ENCODE measurements at places on chromosomes 6 and 20. TPM values are rescaled to one million over a fixed set of nuclear protein-coding genes. Genes with fewer than 3 reads are reported as not detected.

ZNF334 gene
- not detected for polyA plus RNA-seq

TAP2 gene
- polyA plus RNA-seq = 16.5 TPM

ARID1B gene
- 26.5 TPM for polyA plus RNA-seq

ARHGAP18 gene
- 3.6 TPM for polyA plus RNA-seq

SLC17A9 gene
- 0.13 TPM for polyA plus RNA-seq

GRM1 gene
- not detected for polyA plus RNA-seq

PXMP4 gene
- 6.3 TPM for polyA plus RNA-seq

Data from CD4-positive, alpha-beta memory T cell (primary cell).